ENCODE measurements at places on chromosomes 16 and 17.

DNA sequence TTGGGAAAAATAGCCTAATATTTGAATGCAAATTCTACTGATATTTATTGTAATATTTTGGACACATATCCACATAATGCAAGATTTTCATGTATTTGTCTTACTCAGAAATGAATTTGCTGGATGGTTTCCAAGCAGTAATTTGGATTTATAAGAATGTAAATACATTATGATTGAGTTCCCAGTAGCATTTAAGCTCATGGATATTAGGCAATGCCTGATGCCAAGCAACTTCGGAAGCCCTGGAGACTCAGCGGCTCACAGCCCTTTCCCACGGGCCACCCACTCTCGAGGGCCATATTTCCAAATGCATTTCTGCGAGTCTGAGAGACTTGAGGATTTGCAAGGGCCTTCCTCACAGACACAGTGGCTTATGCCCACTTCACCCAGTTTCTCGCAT lies 62.1 kb upstream of the MYOCD start:
- DNase-seq, result no peak

- no peak for DNase-seq
Observed at GRCh38 chr16:84848986-84849634, 29.3 kb downstream of the CRISPLD2 start.

DNA sequence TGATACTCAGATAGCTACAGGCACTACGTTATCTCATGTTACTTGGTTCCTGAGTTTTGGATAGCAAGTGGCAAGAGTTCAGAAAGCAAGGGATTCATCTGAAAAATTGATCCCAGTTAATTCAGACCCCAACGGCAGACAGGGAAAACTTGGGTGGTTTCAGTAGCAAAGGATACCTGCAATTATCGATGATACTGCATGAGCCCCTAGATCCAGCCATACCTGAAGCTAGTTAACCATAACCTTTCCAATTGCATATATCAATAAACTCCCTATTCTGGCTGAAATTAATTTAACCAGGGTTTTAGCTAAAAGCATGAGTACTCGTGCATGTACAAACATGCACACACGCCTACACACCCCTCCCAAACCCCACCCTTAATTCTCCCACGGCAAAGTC lies 4.3 kb downstream of the KNOP1 start:
- DNase-seq, result no peak

- no peak for DNase-seq
Observed at GRCh38 chr16:84898447-84898846, 78.7 kb downstream of the CRISPLD2 start.

- no peak for DNase-seq
Observed at GRCh38 chr16:72164691-72165090, 7.3 kb downstream of the PMFBP1 start.

Measured in activated T-helper 1 cell treated with anti-CD3 and anti-CD28 coated beads, Interleukin-2, amount 50 U/mL, for 16 hours (primary cell).